ENCODE measurements at places on chromosomes 12 and 14. TPM values are rescaled to one million over a fixed set of nuclear protein-coding genes. Genes with fewer than 3 reads are reported as not detected.

Gene R3HDM2
- total RNA-seq: 21.4 TPM

Gene SLC17A8
- not detected for total RNA-seq

Gene PPM1H
- total RNA-seq: 2.0 TPM

Gene KCNK13
- 0.07 TPM for total RNA-seq

Gene EID3
- 35.5 TPM for total RNA-seq

Gene LRCOL1
- not detected for total RNA-seq

Gene DCAF4
- 16.0 TPM for total RNA-seq

Gene TECPR2
- total RNA-seq: 13.8 TPM

Gene LEMD3
- 36.7 TPM for total RNA-seq

Gene GPRC5D
- total RNA-seq: not detected

Gene ADCY4
- total RNA-seq: 34.2 TPM

Gene POTEG
- not detected for total RNA-seq

Gene RABGGTA
- total RNA-seq: 26.1 TPM

Gene ARHGEF25
- total RNA-seq: 2.2 TPM

Gene TRHDE
- total RNA-seq: not detected

Gene PUS7L
- total RNA-seq: 25.5 TPM

Gene STYK1
- 14.4 TPM for total RNA-seq

Gene OSGEP
- 46.2 TPM for total RNA-seq

Gene ARG2
- total RNA-seq: 31.1 TPM

Gene LRP1-AS
- not detected for total RNA-seq

Gene TAS2R31
- total RNA-seq: 12.6 TPM

Gene KRT83
- not detected for total RNA-seq

Gene FAM181A
- not detected for total RNA-seq

Gene SLC6A12
- total RNA-seq: not detected

Gene PRH2
- not detected for total RNA-seq

Gene WNT1
- not detected for total RNA-seq

Gene IL26
- total RNA-seq: not detected

Gene ANKRD33
- 0.27 TPM for total RNA-seq

Gene POMT2
- 14.9 TPM for total RNA-seq

Gene LPAR5
- total RNA-seq: not detected

Gene ACOT6
- total RNA-seq: not detected

Gene C12orf56
- under 0.01 TPM for total RNA-seq

Gene RNASE9
- total RNA-seq: not detected

Gene KRT78
- total RNA-seq: not detected

Gene SIRT4
- 0.50 TPM for total RNA-seq

Gene KLHDC1
- 2.0 TPM for total RNA-seq

Gene ZNF891
- 2.0 TPM for total RNA-seq

Gene REM2
- not detected for total RNA-seq

Gene MIA2
- total RNA-seq: 20.7 TPM

All from thoracic aorta endothelial cell (primary cell).